ENCODE measurements at places on chromosomes 2 and 18.

GRCh38 chr18:79375441-79376154 lies 20.1 kb upstream of the NFATC1 start:
- DNase-seq, result no peak

GRCh38 chr18:62437235-62438017 lies 85.4 kb upstream of the ZCCHC2 start:
- DNase-seq, result peak; percentile 69

DNA sequence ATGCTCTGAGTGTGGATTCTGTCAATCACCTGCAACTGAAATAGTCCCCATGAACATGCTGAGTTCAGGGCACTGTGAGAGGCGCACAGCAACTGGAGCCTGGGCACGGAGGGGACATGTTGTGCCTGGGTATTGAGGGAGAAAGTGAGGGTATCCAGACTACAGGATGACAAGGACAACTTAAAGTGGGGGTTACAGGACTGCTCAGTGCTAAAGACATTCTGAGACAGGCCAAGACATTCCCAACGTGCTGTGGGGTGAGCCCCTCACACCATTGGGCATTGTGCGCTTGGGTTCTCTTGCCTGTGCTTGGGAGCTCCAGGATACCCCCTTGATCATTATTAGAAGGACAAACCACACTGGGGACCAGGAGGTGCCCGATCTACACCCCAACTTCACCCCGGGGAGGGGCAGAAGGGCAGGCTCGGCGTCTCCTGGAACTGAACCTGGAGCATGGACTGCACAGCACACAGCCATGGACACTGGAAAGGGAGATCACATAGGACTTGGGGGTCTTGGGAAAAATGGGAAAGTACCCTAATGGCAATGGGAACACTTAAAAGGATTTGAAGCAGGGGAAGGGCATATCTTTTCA lies 72.5 kb upstream of the HDAC4 start:
- no peak for DNase-seq

- DNase-seq, result peak; percentile 95
Observed at GRCh38 chr18:54742659-54743604, 85.3 kb upstream of the RAB27B start.

- peak; percentile 42 for DNase-seq
Observed at GRCh38 chr2:186256540-186256939, 229.5 kb upstream of the ZC3H15 start.

DNA sequence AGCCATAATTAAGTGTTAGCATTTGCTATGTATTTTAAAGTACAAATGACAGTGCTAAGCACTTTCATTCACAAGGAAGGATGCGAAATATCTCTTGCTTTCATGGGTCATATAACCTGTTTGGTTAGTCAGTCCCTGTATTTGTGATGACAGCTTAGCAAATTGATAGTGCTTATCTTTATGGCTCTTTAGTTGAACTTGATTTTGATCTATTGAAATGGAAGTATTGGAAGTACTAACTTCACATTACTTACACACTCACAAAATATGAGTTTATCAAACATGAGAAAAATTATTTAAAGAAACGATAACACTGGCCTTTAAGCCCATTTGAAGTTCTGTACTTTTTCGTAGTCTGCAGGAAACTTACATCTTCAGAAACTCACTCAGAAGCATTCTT lies 97.4 kb upstream of the NEUROD1 start:
- DNase-seq, result no peak

- peak; percentile 97 for DNase-seq
Observed at GRCh38 chr2:32865399-32866068, 81.2 kb upstream of the LTBP1 start.

GRCh38 chr2:132795220-132795619 lies 125.2 kb upstream of the LYPD1 start:
- DNase-seq, result no peak

GRCh38 chr2:145040433-145040832 lies 520.5 kb upstream of the ZEB2 start:
- DNase-seq, result no peak

DNA sequence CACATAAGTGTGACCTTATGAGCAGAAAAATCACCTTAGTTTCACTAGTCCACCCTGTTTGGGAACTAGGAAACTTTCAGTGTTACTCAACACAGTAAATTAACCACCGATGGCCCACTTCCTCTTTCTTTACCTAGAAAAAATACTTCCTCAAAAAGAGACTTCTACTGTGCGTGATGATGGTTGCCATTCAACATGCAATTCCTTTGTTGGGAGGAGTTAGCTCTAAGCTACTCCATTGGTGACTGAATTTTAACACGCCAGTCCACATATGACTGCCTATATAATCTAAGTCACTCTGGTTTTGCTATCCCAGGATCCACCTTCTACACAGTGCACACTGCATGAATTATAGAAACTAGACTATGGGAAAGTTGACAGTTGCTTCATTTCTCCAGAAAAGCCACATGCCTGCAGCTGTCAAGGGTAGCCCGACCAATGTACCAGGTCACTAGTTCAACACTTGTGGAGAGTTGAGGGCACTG lies 47.8 kb upstream of the REG3G start:
- no peak for DNase-seq

GRCh38 chr2:234091883-234092282 lies 41.4 kb downstream of the SPP2 start:
- no peak for DNase-seq

DNA sequence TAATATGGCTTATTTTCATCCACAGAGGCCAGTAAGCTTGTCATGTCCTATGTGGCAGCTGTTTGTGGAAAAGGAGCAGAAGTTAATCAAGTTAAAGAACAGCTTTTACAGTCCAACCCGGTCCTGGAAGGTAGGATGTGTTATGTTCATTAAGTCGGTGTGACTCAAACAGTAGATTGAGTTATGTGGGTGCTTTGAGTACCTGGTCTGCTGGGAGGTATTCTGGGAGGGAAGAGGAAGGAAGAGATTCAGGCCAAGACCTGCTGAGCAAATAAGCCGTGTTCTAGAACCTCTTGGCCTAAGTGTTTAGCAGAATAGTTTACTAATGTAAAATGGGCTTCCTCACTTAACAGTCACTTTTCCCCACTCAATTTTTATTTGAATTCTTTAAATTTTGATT lies 96.2 kb downstream of the MYO1B start:
- no peak for DNase-seq

DNA sequence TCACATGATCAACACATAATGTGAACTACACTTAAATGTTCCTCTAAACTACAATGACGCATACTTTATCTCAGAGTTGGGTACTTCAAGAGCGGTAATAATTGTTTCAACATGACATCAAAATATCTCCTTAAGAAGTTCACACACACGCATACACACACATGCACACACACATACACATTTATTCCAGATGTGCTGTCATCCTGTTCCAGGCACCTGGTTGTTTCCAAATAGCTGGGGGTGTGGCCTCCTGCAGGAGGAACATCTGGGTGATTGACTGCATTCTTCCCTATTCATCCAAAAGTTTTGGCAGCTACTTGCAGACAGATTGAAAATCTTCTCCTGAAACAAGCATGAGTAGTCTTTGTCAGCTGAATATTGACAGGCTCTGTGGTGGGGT lies 37.9 kb upstream of the PIK3C3 start:
- DNase-seq, result peak; percentile 33

- peak; percentile 68 for DNase-seq
Observed at GRCh38 chr2:192960945-192961344, 766.2 kb upstream of the TMEFF2 start.

- DNase-seq, result peak; percentile 24
Observed at GRCh38 chr2:30981096-30981495, 157.1 kb downstream of the GALNT14 start.

DNA sequence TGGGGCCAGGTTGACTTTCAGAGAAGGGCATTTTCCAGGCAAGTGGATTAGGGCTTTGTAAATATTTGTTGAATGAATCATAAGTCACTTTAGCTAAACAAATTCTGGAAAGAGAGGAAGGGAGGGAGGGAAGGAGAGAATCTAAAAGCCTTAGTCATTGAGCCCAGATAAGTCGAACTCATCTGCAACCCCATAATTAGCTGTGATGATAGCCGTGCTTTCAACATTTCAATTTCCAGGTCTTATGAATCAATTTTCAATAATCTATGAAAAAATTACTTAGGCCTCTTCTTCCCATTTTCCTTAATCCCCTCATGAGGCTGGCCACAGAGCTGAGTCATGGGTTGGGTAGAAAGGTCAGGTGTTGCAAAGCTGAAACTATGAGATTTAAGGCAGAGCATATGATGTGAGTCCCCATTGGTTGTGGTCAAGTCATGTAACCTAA lies 111.9 kb upstream of the MAPRE2 start:
- DNase-seq, result peak; percentile 69

DNA sequence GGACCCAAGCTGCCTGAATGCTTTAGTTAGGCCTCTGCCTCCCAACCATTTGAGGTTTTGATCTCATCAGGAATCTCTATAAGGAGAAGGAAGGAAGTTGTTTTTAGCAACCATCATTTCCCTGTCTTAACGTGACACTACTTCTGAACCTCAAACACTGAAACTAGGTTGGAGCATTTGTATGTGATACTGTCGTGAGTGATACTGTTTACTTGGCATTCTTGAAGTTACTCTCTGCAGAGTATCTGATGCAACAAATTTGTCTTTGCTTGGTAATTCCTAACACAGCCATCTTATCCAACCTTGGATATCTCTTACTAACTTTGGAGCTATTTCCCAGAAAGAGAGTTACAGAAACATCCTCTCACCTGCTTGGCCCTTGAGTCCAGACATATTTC lies 22.1 kb downstream of the TTLL4 start:
- peak; percentile 36 for DNase-seq

DNA sequence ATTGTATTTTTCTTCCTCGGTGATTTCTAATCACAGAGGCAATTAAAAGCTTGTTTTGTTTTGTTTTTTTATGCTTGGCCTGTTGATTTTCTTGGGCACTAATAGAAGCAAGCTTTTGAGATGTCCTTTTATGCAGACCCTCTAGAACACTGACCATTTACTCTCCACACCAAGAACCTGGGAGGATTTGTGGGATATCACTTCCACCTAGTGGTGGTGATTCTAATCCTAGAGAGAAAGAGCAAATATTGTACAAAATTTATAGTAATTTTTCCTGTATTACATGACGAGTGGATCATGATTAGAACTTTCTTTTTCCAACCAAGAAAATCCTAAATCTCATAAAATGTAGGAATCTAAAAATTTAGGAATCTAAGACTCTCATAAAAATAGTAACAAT lies 23.4 kb downstream of the NEMP2 start:
- DNase-seq, result peak; percentile 27

- DNase-seq, result peak; percentile 59
Observed at GRCh38 chr18:57727952-57728807, 74.9 kb downstream of the ATP8B1 start.

- DNase-seq, result peak; percentile 20
Observed at GRCh38 chr18:3952031-3952430, 502.1 kb downstream of the TGIF1 start.

GRCh38 chr18:62569081-62569655 lies 46.3 kb downstream of the ZCCHC2 start:
- no peak for DNase-seq

DNA sequence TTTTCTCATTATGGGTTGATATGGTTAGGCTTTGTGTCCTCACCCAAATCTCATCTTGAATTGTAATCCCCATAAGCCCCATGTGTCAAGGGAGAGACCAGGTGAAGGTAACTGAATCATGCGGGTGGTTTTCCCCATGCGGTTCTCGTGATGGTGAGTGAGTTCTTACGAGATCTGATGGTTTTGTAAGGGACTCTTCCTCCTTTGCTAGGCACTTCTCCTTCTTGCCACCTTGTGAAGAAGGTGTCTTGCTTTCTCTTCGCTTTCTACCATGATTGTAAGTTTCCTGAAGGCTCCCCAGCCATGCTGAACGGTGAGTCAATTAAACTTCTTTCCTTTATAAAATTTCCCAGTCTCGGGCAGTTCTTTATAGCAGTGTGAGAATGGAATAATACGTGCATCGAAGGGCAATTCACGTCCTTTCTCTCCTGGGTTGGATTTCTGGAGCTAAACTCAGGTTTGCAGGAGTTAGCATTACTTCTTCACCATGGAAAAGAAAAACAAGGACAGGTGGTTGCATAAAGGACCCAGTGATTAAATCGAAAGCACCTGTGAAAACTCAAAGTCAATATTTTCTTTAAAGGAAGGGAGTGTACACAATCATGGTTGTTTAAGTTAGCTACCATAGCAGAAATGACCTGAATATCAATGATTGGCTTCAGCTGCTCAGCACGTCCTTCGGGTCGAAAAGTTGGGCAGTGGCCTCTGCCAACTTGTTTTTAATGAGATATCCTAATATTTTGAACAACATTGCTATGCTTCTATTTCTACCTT lies 54.1 kb downstream of the CDC42EP3 start:
- DNase-seq, result no peak

DNA sequence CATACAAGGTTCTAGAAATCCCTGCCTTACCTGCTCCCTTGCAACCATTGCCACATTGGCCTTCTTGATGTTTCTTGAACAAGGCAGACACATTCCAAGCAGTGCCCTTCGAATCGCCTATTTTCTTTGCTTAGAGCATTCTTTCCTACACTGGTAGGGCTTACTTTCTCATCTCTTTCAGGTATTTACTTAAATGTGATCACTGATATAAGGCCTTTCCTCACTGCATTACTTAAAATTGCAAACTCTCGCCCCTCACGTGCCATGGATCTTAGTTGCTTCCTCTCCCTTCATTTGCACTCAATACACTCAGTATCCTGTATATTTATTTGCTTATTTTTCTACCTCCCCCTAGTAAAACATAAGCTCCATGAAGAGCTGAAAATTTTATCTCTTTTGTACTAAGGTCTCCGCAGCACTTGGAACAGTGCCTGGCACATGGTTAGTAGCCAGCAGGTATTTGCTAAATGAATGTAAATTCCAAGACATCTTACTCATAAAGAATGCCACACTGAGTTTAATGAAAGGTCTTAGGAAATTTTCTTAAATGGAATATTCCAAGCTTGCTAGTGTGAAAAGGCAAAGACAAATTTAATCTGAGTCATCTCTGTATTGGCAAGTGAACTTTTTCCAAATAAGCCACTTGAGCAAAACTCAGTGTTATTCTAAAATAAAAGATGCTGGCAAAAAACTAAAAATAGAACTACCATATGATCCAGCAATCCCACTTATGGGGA lies 42.4 kb upstream of the FIGN start:
- DNase-seq, result peak; percentile 96

DNA sequence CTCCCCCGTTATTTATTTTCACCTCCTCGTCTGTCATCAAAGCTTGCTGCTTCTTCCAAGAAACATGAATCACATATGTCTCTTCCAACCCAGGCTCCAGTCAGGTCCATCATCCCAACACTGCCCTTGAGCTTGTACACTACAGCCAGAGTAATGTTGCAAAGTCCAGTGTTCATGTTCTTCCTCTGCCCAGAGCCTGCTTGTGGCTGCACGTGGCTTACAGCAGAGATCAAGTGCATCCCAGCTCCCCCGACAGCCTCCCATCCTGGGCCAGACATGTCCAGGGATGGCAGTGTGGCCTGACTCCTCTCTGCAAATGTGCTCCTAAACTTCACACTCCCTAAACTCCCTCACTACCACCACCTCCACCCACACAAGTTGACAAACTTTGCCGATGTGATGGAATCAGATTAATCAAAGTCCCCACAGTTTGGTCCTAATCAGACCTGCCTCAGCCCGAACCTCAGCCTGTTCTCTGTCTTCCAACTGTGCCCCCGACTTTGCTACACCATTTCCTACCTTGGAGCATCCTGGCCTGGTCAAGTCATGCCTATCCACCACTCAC lies 54.2 kb upstream of the MAPRE3 start:
- DNase-seq, result no peak

GRCh38 chr2:11158916-11159573 lies 3.8 kb downstream of the SLC66A3 start:
- no peak for DNase-seq

Measured in fibroblast of skin of right biceps (primary cell).